ENCODE measurements at places on chromosomes 3 and 15. TPM values are rescaled to one million over a fixed set of nuclear protein-coding genes. Genes with fewer than 3 reads are reported as not detected.

Gene ADGRG7
- not detected for total RNA-seq

Gene GFM1
- 50.9 TPM for total RNA-seq

Gene TGM4
- not detected for total RNA-seq

Gene PRKCI
- total RNA-seq, result 13.3 TPM

Gene CHST13
- not detected for total RNA-seq

Gene PATL2
- 38.4 TPM for total RNA-seq

Gene ENTPD3
- not detected for total RNA-seq

Gene SAMMSON
- total RNA-seq, result not detected

DNA sequence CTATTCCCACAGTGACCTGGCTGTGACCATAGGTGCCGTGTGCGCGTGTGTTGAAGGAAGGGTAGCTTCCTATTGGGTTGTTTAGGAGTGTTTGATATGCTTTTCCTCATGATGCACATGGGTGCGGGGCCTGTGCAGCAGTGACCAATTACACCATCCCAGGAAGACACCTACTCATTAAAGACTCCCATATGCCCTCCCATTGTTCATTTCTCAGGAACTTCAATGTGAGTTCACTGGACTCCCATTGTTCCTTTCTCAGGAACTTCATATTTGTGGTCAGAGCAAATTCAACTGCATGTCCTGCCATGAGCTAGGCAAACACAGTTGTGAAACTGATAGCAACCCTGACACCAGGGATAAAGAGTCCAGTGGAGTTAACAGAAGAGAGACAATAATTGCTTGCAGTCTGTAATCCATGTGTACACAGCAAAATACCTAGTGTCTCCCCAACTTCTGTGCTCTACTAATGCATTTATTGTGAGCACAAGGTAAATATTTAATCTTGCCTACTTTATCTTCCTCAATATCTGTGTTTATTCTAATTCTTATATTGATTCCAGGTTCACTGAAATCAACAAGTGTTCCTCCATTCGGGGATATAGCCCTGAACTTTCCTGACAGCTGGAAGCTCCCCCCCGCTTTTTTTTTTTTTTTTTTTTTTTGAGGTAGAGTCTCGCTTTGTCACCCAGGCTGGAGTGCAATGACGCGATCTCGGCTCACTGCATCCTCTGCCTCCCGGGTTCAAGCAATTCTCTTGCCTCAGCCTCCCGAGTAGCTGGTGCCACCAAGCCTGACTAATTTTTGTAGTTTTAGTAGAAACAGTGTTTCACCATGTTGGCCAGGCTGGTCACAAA, 57.5 kb upstream of the GCNT3 start:
- no peak overlapping the region for H3K27ac ChIP-seq
- H3K4me1 ChIP-seq, result peaks cover 3% of the 10 kb centered on the region
- H3K4me3 ChIP-seq, result no peak overlapping the region
- H3K36me3 ChIP-seq, result no peaks in the 10 kb centered on the region

DNA sequence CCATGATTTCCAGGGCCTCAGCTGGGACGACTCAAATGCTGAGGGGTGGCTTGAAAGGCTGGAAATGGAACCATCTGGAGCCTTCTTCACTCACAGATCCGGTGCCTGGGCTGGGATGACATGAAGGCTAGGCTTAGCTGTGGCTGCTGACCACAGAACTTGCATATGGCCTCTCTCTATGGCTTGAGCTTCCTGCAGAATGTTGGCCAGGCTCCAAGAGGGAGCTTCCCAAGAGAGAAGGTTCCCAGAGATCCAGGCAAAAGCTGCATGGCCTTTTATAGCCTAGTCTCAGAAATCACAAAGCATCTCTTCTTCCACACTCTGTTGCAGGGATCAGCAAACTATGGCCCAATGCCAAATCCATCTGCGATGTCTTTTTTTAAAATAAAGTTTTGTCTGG, 44.8 kb downstream of the GATM start:
- no peaks in the 10 kb centered on the region for H3K36me3 ChIP-seq
- H3K4me1 ChIP-seq, result peaks cover 14% of the 10 kb centered on the region
- no peak for DNase-seq
- peaks cover 16% of the 10 kb centered on the region for H3K27me3 ChIP-seq

- H3K4me3 ChIP-seq, result no peak overlapping the region
- H3K4me1 ChIP-seq, result no peaks in the 10 kb centered on the region
- H3K27me3 ChIP-seq, result peaks cover 48% of the 10 kb centered on the region
- no peak overlapping the region for H3K27ac ChIP-seq
These were observed 27.9 kb downstream of the CHCHD4 start for GRCh38 chr3:14096742-14097141.

DNA sequence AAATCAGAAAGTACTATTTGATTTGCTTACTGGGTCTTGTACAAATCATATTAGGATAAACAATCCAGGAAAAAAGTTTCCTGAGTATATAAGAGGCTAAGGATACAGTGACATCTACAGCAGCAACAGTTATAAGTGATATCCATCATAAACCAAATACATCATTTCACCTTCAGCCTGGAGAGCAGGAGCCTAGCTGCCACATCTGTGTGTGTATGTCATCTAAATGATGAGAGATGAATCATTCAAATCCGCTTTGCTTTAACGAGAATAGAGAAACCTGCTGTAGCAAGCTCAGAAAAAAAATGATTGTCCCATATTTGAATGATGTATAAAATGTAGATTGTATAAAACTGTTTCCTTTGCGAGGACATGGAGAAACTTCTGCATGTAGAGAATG, 841.4 kb downstream of the SI start:
- H3K4me3 ChIP-seq, result no peak overlapping the region

DNA sequence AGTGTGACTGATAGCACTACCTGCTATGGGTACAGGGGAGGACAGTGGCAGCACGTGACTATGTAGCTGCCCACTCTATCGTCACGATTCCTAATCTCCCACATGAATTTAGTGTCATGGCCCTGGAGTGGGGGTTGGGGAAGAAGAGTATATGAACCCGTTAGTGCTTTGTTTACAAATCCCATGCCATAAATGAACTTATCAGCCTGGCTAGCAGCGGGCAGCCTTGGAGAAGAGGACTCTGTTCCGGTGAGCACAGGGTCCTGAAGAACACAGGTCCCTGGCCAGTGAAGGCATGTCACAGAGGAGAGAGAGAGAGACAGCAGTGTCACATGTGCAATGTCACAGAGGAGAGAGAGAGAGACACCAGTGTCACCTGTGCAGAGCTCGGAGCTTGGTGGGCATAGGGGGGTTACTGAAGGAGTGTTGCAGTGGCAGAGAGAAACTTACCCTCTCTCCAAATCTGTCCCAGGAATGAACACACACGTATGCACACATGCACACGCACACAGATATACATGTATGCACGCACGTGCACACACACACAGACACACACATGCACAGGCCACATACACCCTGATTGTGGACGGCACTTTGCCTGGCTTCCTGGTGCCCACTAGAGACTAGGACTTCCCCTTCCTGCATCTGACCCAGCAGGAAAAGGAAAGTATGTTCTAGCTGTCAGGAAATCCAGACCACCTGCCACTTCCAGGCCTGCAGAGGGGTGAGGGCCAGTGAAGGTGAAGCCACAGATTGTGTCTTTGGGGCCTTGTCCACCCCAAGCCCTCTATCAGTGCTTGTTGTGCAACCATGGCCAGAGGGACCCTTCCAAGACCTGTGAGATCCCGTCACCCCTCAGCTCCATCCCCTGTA, 26.3 kb downstream of the ITGA11 start:
- no peaks in the 10 kb centered on the region for H3K36me3 ChIP-seq
- H3K27me3 ChIP-seq, result peaks cover 9% of the 10 kb centered on the region
- no peak overlapping the region for H3K27ac ChIP-seq
- DNase-seq, result peak; percentile 29
- H3K4me1 ChIP-seq, result peaks cover 5% of the 10 kb centered on the region
- no peak overlapping the region for H3K4me3 ChIP-seq

- no peaks in the 10 kb centered on the region for H3K36me3 ChIP-seq
- DNase-seq, result no peak
- H3K4me1 ChIP-seq, result peaks cover 6% of the 10 kb centered on the region
- no peak overlapping the region for H3K27ac ChIP-seq
- H3K27me3 ChIP-seq, result no peaks in the 10 kb centered on the region
These were observed 60.5 kb downstream of the XXYLT1 start for GRCh38 chr3:195210266-195210973.

GRCh38 chr3:113802795-113803455, 35.7 kb upstream of the GRAMD1C start:
- H3K36me3 ChIP-seq, result peaks cover 33% of the 10 kb centered on the region
- no peak overlapping the region for H3K27ac ChIP-seq
- peaks cover 6% of the 10 kb centered on the region for H3K4me1 ChIP-seq
- H3K4me3 ChIP-seq, result no peak overlapping the region
- no peaks in the 10 kb centered on the region for H3K27me3 ChIP-seq

- no peaks in the 10 kb centered on the region for H3K36me3 ChIP-seq
- H3K27me3 ChIP-seq, result peaks cover 7% of the 10 kb centered on the region
- DNase-seq, result peak; percentile 57
- H3K4me1 ChIP-seq, result peaks cover 16% of the 10 kb centered on the region
These were observed 9.1 kb downstream of the BCL2L10 start for GRCh38 chr15:52103217-52104207.

DNA sequence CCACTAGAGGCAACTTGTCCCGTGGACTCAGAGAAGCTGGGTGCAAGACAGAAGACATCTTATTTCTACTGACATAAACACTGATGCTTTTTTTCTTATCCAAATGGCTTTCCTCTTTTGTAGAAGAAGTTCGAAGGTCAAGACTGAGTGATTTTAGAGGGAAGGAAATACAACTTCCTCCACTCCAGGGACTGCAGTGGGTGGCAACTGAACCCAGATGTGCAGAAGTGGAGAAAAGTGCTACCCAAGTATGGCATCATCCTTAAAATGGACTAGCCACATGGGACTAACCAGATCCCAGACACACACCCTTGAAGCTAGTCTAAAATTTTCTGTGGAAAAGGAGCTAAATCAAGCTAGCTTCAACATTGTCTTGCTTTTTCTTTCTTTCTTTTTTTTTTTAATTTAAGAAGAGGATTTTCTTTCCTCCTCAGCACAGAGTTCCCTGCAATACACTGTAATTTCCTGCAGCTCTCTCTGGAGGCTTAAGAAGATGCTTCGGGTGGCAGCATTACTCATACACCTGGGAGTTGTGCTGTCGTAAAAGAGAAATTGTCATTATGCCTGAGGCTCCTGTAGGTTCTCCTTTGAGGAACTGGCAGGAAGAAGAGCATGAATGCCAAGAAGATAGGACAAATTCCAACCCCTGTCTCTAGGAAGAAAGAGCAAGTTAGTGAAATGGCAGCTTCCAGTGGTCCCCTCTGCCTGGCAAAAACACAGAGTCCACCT, 3.8 kb upstream of the FRMD4B start:
- peaks cover 11% of the 10 kb centered on the region for H3K4me1 ChIP-seq
- no peak overlapping the region for H3K4me3 ChIP-seq
- H3K27me3 ChIP-seq, result peaks cover 68% of the 10 kb centered on the region
- no peaks in the 10 kb centered on the region for H3K36me3 ChIP-seq
- no peak overlapping the region for H3K27ac ChIP-seq
- DNase-seq, result no peak

DNA sequence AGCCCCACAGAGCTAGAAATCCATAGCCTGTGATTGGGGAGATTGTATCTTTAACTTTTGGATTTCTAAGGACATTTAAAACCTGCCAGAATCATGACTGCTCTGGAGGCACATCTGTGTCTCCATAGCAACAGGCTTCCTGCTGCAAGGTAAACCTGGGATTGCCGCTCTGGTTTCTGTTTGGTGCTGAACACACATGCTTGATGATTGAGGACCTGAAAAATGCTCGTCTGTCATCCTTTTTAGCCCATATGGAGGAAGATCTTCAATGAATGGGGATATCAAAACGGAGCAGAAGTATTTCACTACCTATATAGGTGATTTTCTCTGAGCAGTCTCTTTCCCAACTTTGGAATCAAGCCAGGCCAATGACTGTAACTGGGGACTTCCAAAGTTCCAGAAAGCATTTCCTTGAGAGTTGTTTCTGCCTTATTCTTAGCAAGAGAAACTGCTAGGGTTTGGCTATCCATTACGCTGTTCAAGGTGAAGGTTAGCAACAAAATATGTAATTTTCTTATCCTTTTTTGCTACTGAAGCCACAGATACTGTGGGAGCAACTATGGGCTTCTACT, 96.5 kb upstream of the TNIK start:
- H3K27me3 ChIP-seq, result no peaks in the 10 kb centered on the region
- H3K36me3 ChIP-seq, result peaks cover 12% of the 10 kb centered on the region
- no peak overlapping the region for H3K4me3 ChIP-seq
- no peak overlapping the region for H3K27ac ChIP-seq

- H3K4me3 ChIP-seq, result no peak overlapping the region
- H3K27me3 ChIP-seq, result no peaks in the 10 kb centered on the region
- no peaks in the 10 kb centered on the region for H3K4me1 ChIP-seq
- DNase-seq, result no peak
These were observed 130.1 kb downstream of the P2RY1 start for GRCh38 chr3:152964911-152965609.

GRCh38 chr3:121431726-121432517, 113.9 kb downstream of the POLQ start:
- H3K4me3 ChIP-seq, result peak overlapping the region; percentile 41
- H3K27me3 ChIP-seq, result no peaks in the 10 kb centered on the region
- peaks cover 20% of the 10 kb centered on the region for H3K4me1 ChIP-seq
- DNase-seq, result peak; percentile 61

DNA sequence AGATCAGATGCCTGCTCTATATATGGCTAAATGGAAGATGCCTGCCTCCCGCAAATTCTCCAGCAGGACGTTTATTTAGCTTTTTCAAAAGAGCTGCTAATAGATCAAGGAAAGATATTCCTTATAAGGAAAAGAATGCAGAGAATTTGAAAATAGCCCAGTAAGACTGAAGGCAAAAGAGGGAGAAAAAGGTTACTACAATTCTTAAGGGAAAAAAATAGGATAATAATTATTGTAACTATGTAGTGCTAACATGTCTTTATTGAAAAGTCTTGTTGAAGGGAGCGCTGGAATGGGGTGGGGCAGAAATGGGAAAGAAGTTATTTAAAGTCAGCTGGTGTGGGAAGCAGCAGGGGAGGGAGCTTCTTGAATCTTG, 2.9 kb downstream of the TPM1 start:
- H3K36me3 ChIP-seq, result no peaks in the 10 kb centered on the region
- no peak overlapping the region for H3K27ac ChIP-seq
- H3K4me1 ChIP-seq, result peaks cover 29% of the 10 kb centered on the region
- DNase-seq, result no peak
- peaks cover 87% of the 10 kb centered on the region for H3K27me3 ChIP-seq
- H3K4me3 ChIP-seq, result no peak overlapping the region
